ENCODE measurements at places on chromosomes 6 and 20.

GRCh38 chr6:99619409-99619762, 12.8 kb downstream of the PRDM13 start:
- no peak for DNase-seq

DNA sequence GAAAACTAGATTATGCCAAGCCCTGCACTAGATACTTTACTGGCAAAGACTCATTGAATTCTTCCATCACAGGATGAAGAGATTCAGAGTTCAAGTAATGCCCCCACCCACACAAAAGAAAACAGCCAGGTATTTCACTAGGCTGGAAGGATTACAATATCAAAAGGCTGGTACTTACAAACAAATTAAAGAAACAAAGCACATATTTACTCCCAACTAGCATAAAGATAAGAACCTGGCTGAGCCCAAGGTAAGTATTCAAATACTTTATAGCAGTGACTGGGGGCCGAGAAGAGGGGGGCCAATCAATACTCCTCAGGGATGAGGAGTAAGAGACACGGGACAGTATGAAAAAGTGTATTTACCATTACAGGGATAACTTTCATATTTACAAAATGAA, 3.7 kb downstream of the ACOT8 start:
- DNase-seq: no peak

- no peak for DNase-seq
These were observed 323.0 kb upstream of the JARID2 start for GRCh38 chr6:14922706-14923460.

- DNase-seq: no peak
These were observed 221.2 kb downstream of the FNDC1 start for GRCh38 chr6:159390381-159390780.

GRCh38 chr20:1308067-1308701, 20.8 kb downstream of the SDCBP2 start:
- DNase-seq: no peak

- no peak for DNase-seq
These were observed 19.3 kb upstream of the RIMS4 start for GRCh38 chr20:44829688-44830087.

GRCh38 chr6:97399208-97399607, 116.2 kb upstream of the MMS22L start:
- no peak for DNase-seq

DNA sequence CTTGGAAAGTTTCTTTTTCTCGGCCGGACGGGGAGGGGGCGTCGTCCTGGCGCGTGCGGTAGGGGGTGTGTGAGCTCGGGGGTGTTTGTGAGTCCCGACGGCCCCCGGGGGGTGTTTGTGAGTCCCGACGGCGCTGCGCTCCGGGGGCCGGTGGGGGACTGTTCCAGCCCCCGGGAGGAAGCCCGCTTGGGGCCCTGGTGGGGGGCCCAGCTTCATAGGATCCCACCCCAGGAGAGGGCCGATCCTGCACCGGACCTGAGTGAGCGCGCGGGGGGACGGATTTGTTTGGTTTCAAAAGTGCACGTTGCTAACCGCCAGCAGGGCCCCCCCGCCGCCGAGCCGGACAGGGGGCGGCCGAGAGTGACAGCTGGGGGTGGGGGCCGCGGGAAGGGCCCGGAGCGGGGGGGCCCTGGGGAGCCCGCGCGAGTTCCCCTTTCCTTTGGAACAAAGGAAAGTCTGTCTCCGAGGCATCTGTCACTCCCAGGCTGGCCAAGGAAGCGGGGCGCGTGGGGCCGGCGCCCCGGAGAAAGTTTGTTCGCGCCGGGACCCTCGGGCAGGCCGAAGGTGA, 485 bp downstream of the TGIF2 start:
- no peak for DNase-seq

GRCh38 chr6:152091851-152092341, 284.4 kb downstream of the ESR1 start:
- no peak for DNase-seq

DNA sequence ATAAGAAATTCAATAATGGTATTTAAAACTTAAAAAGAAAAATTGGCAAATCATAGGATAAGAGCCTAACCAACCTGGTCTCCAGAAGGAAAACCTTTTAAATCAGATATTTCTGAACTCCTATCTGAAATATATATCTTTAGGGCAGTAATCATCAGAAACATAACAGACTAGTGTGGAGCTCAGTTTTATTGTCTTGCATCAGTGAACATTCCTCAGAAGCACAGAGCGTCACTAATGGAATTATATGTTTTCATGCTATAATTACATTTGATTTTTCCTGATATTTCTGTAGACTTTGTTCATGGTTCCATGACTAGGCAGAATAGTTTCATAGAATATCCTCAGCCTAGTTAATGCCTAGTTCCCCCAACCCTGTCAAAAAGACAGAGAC, 262.2 kb downstream of the EYA4 start:
- DNase-seq: no peak

DNA sequence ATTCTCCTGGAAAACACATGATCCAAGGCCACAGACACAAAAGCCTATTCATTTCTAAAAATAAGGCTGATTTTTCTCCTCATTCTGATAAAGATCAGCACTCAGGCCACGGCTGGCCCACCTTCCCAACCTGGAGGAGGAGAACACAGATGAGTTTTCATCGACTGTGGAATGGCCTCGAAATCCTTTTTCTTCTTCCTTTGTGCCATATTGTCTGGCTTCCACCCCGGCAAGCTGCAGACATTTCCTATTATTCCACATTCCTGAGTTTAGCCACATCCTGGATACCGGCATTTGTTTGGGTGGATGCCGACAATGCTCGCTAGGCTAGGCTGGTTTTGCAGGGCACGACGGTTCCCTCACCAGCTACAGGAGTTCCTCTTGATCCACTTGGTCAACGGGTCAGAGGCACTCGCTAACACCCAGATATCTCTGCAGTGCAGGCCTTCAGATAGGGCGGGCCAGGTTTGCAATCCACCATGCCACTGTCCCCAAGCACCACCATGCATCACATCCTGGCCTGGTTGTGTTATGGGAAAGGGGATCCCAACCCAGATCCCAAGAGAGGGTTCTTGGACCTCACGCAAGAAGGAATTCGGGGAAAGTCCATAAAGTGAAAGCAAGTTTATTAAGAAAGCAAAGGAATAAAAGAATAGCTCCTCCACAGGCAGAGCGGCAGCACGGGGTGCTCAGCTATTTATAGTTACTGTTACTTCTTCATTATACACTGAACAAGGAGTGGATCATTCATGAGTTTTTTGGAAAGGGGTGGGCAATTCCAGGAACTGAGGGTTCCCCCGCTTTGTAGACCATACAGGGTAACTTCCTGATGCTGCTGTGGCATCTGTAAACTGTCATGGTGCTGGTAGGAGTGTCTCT, 4.2 kb upstream of the CTSZ start:
- no peak for DNase-seq

GRCh38 chr6:125095580-125096301, 57.8 kb upstream of the TPD52L1 start:
- no peak for DNase-seq

DNA sequence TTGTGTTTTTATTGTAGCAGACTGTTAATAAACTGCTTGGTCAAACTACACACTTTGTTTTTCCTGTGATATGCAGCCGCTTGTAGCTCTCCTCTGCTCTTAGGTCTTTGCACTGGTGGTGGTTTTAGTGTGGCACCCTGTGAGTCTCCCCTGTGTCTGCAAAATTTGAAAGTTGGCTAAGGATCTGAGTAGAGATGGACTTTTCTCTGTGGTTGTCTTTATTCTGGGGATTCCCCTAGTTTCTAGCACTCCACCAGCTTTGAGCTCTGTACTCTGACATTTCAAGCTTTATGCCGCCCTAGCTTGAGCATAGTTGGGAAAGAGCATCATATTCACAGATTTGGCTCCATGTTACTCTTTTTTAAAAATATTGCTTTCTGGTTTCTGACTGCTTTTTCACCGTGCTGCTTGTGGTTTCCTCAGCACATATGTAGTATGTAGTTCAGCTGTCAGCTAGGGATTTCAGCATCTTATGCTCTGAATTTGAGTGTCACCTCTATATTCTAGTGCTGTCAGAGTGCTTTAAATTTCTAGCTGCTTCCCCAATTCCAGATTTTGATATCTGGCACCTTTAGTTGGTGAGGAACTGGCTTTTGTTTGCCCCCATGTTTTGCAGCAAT, 25.4 kb downstream of the CDYL start:
- DNase-seq: no peak

GRCh38 chr20:5797843-5798462, 47.8 kb downstream of the SHLD1 start:
- no peak for DNase-seq

- DNase-seq: no peak
These were observed 199.8 kb downstream of the PLCB1 start for GRCh38 chr20:8331740-8332412.

- no peak for DNase-seq
These were observed 44.8 kb downstream of the AGPAT4 start for GRCh38 chr6:161228921-161229591.

GRCh38 chr6:135861189-135861588, 9.7 kb downstream of the PDE7B start:
- no peak for DNase-seq

GRCh38 chr6:123343836-123344235, 292.9 kb downstream of the TRDN start:
- DNase-seq: no peak

GRCh38 chr20:3237958-3238615, 903 bp downstream of the SLC4A11 start:
- no peak for DNase-seq

DNA sequence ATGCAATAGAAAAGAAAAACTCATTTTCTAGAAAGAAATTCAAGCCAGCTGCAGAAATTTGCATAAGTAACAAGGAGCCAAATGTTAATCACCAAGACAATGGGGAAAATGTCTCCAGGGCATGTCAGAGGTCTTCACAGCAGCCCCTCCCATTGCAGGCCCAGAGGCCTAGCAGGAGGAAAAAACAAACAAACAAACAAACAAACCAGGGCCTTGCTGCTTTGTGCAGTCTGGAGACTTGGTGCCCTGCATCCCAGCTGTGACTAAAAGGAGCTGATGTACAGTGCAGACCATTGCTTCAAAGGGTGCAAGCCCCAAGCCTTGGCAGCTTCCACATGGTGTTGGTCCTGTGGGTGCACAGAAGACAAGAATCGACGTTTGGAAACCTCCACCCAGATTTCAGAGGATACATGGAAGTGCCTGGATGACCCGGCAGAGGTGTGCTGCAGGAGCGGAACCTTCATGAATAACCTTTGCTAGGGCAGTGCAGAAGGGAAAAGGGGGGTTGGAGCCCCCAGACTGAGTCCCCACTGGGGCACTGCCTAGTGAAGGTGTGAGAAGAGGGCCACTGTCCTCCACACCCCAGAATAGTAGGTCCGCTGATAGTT, 110.9 kb upstream of the AKAP12 start:
- DNase-seq: no peak

GRCh38 chr6:56798163-56798562, 155.5 kb upstream of the DST start:
- peak; percentile 81 for DNase-seq

DNA sequence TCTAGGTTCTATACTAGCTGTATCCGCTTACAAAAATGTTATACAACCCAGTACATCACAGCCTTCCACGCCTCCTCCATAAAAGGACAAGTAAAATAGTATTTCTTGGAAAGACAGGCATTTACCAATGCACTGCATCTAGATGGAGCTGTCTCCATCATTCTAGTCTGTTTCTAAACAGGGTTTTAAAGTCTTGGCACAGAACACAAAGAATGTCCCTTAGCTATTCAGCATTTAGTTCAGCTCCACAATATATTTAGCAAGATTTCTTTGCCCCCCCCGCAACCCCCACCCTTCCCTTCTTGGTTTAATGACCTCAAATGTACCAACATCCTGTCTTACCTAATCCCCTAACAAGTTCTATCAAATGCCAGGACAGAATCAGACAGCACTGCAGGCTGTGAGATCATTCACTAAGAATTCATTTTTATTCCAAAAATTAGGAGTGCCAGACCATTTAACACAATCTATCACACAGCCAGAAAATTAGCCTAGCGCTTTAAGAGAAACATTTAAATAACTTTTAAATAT, 198.6 kb downstream of the BACH2 start:
- DNase-seq: no peak

DNA sequence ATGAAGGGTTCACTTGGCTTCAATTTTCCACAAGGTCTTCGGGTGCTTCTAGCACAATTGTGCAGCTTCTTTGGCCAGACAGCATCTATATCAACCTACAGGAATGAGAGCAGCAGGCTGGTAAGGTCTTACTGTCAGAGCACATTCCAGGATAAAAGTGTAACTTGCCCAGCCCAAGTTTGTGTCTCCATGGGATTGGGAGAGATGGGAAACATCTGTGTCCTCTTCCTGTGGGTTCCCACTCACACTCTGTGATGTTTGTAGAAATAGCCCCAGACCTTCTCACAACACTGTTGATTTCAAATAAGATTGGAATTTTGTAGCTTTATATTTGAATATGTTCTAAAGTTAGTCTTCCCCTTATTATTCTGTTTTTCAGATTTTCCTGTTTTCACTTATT, 83.4 kb upstream of the RGS17 start:
- no peak for DNase-seq

DNA sequence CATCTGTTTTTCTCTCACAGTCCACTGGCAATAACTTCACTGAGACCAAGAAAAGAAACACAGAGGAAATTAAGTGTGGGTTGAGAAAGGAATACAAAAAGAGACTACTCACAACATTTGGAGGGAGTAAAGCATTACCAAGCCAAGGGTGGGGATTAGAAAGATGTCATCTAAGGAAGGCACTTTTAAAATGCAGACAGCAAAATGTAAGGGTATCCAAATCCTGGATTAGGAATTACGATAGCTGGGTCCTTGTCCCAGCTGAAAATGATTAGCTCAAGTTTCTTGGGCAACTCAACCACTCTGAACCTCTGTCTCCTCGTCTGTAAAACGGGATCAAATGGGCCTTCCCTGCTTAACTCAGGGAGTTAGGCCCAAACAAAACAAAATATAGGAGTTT, 2.2 kb downstream of the LEMD2 start:
- no peak for DNase-seq

- no peak for DNase-seq
These were observed 12.0 kb downstream of the MDN1 start for GRCh38 chr6:89807581-89807980.
